ENCODE measurements at places on chromosomes 12 and 14. TPM values are rescaled to one million over a fixed set of nuclear protein-coding genes. Genes with fewer than 3 reads are reported as not detected.

DNA sequence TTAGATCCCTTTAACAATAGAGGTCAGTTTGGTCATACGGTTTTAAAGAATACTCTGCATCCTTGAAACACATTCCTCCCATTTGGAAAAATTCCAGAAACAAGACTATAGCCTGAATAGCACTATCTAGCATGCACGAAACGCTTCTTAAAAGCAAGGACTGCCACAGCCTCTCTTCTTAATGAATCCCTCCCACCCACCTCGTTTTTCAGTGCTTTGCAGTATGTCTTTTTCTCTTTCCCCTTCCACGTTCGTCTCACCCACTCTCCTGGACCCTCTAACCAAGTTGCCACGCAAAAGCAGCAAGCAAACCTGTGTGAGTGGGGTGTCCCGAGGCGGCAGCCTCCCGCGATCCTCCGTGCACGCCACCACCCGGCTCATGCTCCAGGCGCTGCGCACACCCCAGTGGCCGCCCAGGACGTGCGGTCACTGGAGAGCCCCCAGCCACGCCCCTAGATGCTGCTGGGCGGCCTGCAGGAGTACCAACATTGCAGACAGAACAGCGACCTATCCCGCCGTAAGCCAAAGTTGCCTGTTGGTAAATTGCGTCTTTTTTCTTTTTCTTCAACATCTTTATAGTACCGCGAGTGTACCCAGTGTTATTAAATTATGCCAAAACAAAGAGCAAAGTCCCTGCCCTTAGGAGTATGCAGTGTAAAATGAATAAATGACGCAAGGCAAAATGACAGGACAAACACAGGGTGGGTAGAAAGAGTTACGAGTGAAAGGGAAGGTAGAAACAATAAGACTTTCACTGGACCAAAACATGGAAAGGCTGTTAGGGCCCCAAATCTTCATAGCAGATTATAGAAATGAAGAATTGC is at the start of gene SLC38A4:
Gene SLC38A4, minus strand, starts transcription at position 407 of the 824 bp plus-strand sequence. CDS start 32,926 bp downstream, outside the sequence.
- no peak for DNase-seq
- H3K27me3 ChIP-seq = peaks cover 71% of the 10 kb centered on the region
- H3K27ac ChIP-seq = no peak within 1 kb of the TSS
- no peak within 1 kb of the TSS for H3K4me3 ChIP-seq
- no peaks in the 10 kb centered on the region for H3K36me3 ChIP-seq

- no peak overlapping the region for H3K4me3 ChIP-seq
- H3K36me3 ChIP-seq = peaks cover 9% of the 10 kb centered on the region
- no peak overlapping the region for H3K27ac ChIP-seq
Observed at GRCh38 chr12:12540261-12541013, 22.2 kb downstream of the DUSP16 start.

GRCh38 chr14:90345239-90345557 is 13.5 kb upstream of the NRDE2 start:
- H3K4me1 ChIP-seq = peaks cover 2% of the 10 kb centered on the region
- H3K27me3 ChIP-seq = no peaks in the 10 kb centered on the region
- no peak overlapping the region for H3K4me3 ChIP-seq
- H3K27ac ChIP-seq = no peak overlapping the region
- no peak for DNase-seq

- H3K4me1 ChIP-seq = peaks cover 34% of the 10 kb centered on the region
- no peak for DNase-seq
- no peak overlapping the region for H3K4me3 ChIP-seq
- no peaks in the 10 kb centered on the region for H3K27me3 ChIP-seq
- no peak overlapping the region for H3K27ac ChIP-seq
Observed at GRCh38 chr12:50127546-50127945, 15.5 kb downstream of the COX14 start.

DNA sequence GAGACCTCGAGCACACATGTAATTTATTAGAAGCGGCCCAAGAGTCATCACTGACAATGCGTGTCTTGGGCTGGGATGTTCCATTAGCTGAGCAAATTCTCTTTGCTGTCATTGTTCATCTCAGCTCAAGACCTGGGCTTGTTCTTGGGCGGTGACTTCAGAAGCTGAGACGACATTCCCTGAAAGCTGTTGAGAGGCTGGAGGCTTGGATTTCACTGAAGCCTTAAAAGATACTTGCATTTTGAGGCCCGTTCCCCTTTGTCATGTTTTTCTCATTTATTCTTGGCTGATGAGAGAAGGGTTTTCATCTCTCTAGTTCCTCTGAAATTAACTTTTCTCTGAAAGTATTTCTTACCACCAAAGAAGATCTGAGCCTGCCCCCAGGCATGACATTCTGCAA is 16.6 kb upstream of the SUSD6 start:
- no peaks in the 10 kb centered on the region for H3K4me1 ChIP-seq
- H3K27ac ChIP-seq = no peak overlapping the region
- no peaks in the 10 kb centered on the region for H3K27me3 ChIP-seq
- no peak for DNase-seq
- no peak overlapping the region for H3K4me3 ChIP-seq

GRCh38 chr14:34682787-34683321 is 31.5 kb downstream of the CFL2 start:
- H3K27me3 ChIP-seq = no peaks in the 10 kb centered on the region
- no peak for DNase-seq

DNA sequence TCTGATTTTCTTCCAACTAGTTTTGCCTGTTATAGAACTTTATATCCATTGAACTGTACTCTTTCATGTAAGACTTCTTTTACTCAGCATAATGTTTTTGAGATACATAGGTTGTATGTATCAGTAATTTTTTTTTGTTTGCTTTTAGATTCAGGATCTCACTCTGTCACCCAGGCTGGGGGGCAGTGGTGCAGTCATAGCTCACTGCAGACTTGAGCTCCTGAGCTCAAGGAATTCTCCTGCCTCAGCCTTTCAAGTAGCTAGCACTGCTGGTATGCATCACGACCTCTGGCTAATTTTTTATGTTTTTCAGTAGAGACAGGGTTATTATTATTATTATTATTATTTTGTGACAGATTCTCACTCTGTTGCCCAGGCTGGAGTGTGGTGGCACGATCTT is 65.0 kb upstream of the DDHD1 start:
- no peaks in the 10 kb centered on the region for H3K27me3 ChIP-seq
- H3K36me3 ChIP-seq = no peaks in the 10 kb centered on the region

DNA sequence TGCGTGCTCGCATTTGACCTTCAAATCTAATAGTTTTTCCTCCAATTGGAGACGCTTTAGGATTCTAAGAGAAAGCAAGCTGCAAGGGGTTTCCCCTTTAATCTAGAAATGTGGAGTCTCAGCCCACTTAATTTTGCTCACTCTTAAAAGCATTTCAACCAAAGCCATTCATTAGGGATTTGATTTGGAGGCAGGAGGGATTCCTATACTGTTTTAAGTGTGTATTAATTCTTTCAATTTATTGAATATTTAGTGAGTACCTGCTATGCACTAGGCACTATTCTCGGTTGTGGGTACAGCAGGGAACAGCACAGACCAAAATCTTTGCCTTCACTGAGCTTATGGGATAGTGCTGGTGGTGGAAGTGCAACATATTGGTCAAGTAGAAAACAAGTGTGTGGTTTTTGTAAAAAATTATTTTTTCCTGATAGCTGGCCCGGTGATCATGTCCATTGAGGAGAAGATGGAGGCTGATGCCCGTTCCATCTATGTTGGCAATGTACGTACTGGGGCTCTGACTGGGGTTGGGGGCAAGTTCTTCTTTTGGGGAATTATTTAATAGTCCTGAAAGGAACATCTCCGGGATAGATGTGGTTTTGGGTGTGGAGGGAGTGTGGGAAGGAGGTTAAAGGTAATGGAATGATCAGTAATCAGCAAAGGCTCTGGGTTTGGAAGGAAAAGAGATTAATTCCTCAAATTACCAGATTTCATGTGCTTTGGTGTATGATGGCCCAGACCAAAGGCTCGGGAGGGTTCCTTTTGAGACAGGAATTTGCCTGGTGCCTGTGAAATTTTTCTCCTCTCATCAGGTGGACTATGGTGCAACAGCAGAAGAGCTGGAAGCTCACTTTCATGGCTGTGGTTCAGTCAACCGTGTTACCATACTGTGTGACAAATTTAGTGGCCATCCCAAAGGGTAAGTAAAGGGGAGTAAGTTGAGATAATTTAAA is 1.6 kb downstream of the PABPN1 start:
- no peak for DNase-seq
- no peaks in the 10 kb centered on the region for H3K27me3 ChIP-seq
- H3K27ac ChIP-seq = peak overlapping the region; percentile 95
- peak overlapping the region; percentile 93 for H3K4me3 ChIP-seq

DNA sequence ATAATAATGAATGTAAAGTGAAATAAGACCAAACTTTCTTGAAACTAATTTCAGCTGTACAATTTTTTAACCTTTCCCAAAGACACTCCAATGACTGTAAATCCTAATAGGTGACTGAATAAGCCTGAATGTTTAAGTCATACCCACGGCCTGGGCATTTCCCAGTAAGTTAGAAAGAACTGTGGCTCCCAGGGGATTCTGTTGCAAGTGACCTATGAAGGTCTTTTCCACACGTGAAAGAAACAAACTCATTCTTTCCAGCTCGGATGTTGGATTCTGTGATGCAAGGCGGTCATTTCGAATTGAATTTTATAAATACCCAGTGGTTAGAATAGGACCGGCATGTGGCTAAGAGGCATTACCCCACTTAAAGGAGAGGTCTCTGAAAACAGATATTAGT is 1134.4 kb downstream of the GALC start:
- H3K4me3 ChIP-seq = no peak overlapping the region
- no peaks in the 10 kb centered on the region for H3K27me3 ChIP-seq
- H3K27ac ChIP-seq = no peak overlapping the region
- no peaks in the 10 kb centered on the region for H3K36me3 ChIP-seq
- no peaks in the 10 kb centered on the region for H3K4me1 ChIP-seq
- no peak for DNase-seq

DNA sequence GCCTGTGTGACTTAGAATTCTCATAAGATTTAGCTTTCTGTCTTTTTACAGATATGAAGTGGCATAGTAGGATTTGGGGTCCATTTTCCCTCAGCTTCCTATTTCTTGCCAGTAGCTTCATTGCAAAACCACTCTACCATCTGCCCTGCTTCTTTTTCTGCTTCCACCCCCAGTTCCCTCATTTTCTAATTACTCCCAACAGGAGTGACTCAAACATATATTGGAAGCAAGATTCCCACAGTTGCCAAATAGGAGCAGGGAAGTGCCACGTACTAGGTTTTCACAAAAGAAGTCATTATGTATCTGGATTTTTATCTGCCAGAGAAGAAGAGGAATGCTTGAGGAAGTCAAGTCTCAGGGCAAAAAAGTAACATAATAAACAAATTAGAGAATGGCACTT is 64.1 kb downstream of the ANO4 start:
- DNase-seq = no peak
- H3K4me3 ChIP-seq = no peak overlapping the region
- H3K27me3 ChIP-seq = no peaks in the 10 kb centered on the region
- no peaks in the 10 kb centered on the region for H3K4me1 ChIP-seq

The POLE2 gene
- total RNA-seq = 37.2 TPM

The C1R gene
- total RNA-seq = 2.5 TPM

The LIN7A gene
- not detected for total RNA-seq

The CCDC196 gene
- not detected for total RNA-seq

The APOLD1 gene
- total RNA-seq = 3.1 TPM

Data from activated naive CD8-positive, alpha-beta T cell treated with anti-CD3 and anti-CD28 coated beads for 36 hours (primary cell).